Astrocyte (in vitro differentiated cells and primary cell): ENCODE measurements at places on chromosomes 5 and 9. TPM values are rescaled to one million over a fixed set of nuclear protein-coding genes. Genes with fewer than 3 reads are reported as not detected.

GRCh38 chr5:175687231-175687701, 29.4 kb downstream of the HRH2 start:
- DNase-seq, result no peak
- H3K27me3 ChIP-seq, result no peaks in the 10 kb centered on the region
- H3K4me1 ChIP-seq, result no peaks in the 10 kb centered on the region

DNA sequence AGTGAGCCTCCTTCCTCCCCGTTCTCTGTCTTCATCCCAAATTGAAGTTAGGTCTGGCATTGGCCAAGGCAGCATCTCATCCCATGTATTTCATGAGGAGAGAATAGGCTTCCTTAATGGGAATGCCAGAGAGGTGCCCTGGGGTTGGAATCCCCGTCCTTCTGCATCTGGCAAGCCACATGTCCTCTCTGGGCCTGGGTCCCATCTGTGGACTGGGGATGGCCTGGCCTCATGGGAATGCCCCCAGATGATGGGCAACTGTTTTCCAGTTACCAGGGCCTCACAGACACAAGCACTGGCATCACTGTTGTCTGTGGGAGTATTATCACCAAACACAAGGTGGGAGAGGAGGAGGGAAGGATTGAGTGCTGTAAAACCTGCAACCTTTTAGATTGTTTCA, 153.9 kb downstream of the FSTL4 start:
- no peak overlapping the region for H3K4me3 ChIP-seq
- no peak overlapping the region for H3K27ac ChIP-seq
- H3K27me3 ChIP-seq, result no peaks in the 10 kb centered on the region
- no peaks in the 10 kb centered on the region for H3K36me3 ChIP-seq
- H3K4me1 ChIP-seq, result no peaks in the 10 kb centered on the region
- no peak for DNase-seq

DNA sequence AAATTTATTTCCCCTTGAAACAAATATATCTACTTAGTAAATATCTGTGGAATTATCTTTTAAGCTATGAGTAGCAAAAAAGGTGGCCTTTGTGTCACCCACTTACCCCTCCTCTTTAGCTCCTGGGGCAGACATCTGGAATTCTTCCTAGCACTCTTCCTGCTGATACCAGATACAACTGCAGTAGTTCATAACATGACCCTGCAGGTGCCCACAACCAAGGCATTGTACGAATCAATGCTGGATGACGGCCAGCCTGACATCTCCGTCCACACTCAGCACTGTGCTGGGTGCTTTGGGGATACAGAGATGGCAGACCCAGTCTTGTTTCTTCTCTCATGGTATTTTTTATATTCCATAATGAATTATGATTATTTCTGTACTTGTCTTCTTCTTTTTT, 152.3 kb downstream of the GOLPH3 start:
- H3K4me1 ChIP-seq, result peaks cover 5% of the 10 kb centered on the region
- H3K36me3 ChIP-seq, result no peaks in the 10 kb centered on the region
- no peak overlapping the region for H3K27ac ChIP-seq
- H3K27me3 ChIP-seq, result no peaks in the 10 kb centered on the region

DNA sequence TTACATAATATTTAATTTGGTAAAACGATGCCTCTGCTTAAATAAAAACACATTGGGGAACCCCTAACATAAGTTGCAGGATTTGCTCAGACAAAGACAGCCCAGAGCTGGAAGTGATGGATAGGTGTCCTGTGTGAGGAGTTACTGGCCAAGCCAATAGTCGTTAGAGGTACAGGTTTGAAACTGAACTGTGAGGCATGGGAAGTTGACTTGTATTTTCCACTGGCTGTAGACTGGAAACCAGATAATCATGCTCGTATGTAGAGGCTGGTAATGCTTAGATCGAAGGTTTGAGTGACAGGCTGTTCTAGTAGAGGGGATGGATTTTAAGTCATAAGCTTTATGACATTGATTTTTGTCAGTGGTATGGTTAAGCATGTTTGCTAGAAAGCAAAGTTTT, 24.8 kb downstream of the TEK start:
- no peaks in the 10 kb centered on the region for H3K27me3 ChIP-seq
- no peaks in the 10 kb centered on the region for H3K36me3 ChIP-seq
- no peak for DNase-seq
- H3K4me1 ChIP-seq, result no peaks in the 10 kb centered on the region
- H3K4me3 ChIP-seq, result no peak overlapping the region
- no peak overlapping the region for H3K27ac ChIP-seq

SLC2A6 gene
- 21.1 and 24.3 TPM in 2 replicates for total RNA-seq

DNA sequence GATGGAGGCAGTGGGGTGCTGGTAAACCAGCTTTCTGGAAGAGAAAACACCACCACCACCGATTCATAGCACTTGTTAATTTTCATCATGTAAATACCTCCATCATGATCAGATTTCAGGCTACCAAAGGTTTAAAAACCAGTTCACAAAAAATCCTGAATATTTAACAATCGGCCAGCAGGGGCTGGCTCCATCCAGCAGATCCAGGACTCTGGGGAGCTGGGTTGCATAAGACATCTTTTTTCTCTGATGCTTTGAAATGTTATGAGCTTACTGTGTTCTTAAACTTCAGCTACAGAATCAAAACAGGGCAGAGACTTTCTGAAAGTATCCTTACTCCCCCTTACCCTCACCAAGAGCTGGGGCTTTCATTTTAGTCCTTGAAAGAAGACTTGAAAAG, 14.6 kb upstream of the RNF183 start:
- H3K4me1 ChIP-seq, result no peaks in the 10 kb centered on the region
- no peak overlapping the region for H3K4me3 ChIP-seq
- H3K27me3 ChIP-seq, result no peaks in the 10 kb centered on the region

- peaks cover 10% of the 10 kb centered on the region for H3K36me3 ChIP-seq
- H3K27ac ChIP-seq, result no peak overlapping the region
- H3K4me1 ChIP-seq, result peaks cover 5% of the 10 kb centered on the region
- no peaks in the 10 kb centered on the region for H3K27me3 ChIP-seq
- peak; percentile 94 for DNase-seq
- H3K4me3 ChIP-seq, result no peak overlapping the region
Observed at GRCh38 chr9:129863059-129863690, 27.9 kb downstream of the USP20 start.

DNA sequence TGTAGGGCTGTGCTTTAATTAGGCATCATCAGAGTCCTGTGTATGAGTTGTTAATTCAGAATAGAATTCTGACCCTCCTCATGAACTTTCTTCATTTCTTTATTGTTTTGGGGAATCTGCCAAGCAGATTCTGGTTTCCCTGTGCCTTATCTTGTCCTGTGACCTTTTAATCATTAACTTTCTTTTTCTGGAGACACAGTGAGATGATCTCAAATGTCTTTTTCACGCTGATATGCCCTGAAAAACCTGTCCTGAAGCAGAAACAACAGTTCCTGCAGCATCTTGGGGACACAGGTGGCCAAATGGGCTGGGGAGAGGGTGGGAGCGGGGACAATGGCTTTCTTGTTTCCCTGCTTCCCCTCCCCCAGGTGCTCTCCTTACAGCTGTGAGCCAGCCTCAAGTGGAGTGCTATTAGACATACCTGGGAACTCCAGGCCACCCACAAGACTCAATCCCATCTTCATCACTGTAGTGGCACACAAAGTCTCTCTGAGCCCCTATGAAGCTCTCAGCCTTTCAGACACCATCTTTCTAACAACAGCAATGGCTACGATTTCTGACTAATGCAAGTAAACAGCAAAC, 213.8 kb downstream of the ATP10B start:
- no peaks in the 10 kb centered on the region for H3K4me1 ChIP-seq
- no peak overlapping the region for H3K4me3 ChIP-seq
- H3K27ac ChIP-seq, result no peak overlapping the region
- no peaks in the 10 kb centered on the region for H3K36me3 ChIP-seq

LCN10 gene
- total RNA-seq, result not detected in 2 replicates

DNA sequence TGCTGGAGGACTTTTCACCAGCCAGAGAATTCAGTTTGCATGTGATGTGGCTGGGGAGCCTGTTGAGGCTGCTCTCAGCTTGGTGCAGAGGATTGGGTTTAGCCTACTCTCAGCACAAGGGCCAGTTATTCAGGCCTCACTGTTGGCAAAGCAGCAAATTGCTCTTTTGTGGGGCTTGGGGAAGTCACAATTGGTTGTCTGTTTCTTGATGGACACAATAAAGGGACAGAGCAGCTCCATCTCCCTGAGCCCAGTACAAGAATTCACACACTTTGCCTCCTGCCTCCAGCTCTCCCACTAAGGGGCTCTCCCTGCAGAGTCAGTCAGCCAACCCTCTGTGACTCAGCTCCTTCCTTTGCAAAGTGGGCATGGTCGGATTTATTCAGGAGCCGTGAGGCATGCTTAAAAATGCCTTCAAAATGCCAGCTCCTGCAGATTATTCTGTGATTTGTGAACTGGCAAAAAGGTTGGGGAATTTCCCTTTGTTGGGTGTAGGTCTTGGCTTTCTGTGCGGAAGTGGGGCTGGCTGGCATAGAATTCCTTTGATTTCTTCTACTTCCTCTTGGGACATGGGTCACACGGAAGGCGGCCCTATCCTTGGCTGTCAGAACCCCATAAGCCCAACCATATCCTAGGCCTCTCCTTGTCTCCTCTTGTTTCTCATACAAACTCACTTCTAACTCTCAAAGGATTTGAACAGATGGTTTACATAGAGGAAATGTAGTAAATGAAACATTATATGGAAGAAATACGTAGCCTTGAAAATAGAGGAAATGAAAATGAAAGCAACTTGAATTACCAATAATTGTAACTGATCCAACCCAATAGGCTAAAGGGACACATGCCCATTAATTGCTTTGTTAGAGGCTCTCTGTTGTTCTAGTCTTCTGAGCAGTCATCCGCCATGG, 118.7 kb upstream of the CD180 start:
- peak overlapping the region; percentile 5 for H3K4me3 ChIP-seq
- H3K27ac ChIP-seq, result no peak overlapping the region
- no peaks in the 10 kb centered on the region for H3K27me3 ChIP-seq
- H3K4me1 ChIP-seq, result peaks cover 10% of the 10 kb centered on the region
- no peaks in the 10 kb centered on the region for H3K36me3 ChIP-seq

GGTA1 gene
- 0.18 TPM in 1 of 2 replicates, not detected in the other for total RNA-seq

DNA sequence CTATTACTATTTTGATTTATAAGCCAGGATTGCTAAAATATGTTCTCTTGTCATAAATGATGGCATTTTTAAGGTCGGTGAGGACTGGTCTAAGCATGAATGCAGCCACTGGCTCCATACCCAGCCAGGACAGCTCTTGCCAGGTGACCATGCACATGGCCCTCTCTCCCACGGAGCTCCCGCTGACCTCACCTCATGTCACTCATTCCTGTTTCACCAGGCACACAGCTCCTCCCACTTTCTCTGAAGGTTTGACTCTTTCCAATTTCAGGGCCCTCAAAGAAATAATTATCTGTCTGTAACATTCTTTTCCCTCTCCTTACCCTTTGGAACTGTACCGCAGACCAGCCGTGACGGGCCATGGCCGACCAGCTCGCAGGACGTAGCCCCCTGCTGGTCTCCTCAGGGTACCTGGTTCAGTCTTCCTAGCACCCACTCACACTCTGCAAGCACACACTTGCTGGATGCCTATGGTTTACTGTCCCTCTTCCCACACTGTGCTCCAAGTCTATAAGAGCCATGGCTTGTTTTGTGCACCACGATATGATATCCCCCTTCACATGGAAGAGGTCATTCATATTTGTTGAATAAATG, 72.5 kb downstream of the LIFR start:
- no peaks in the 10 kb centered on the region for H3K4me1 ChIP-seq
- no peaks in the 10 kb centered on the region for H3K27me3 ChIP-seq
- no peak for DNase-seq
- no peak overlapping the region for H3K27ac ChIP-seq
- no peak overlapping the region for H3K4me3 ChIP-seq
- H3K36me3 ChIP-seq, result peaks cover 2% of the 10 kb centered on the region

PGM5 gene
- 1.3 and 1.8 TPM in 2 replicates for total RNA-seq

DNA sequence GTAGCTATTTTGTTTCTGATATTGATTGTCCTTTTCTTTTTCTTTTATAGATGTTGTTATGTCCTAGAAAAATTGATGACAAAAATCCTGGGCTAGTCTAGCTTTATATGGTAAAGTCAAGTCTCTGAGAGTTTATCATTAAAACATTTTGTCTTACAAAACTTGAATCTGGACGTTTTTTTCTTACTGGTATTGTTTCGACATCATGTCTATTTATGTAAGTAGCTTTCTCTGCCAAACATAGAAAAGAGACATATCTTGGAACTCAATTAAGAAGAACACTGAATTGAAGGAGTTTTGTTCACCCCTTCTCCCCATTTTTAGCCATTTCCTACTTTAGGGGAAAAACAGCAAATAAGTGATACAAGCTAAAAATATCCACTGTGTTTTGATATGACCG, 151.5 kb downstream of the ISOC1 start:
- no peak overlapping the region for H3K4me3 ChIP-seq
- no peaks in the 10 kb centered on the region for H3K4me1 ChIP-seq
- H3K27me3 ChIP-seq, result no peaks in the 10 kb centered on the region
- no peak for DNase-seq

ADAMTS2 gene
- 18.8 and 26.6 TPM in 2 replicates for total RNA-seq

DNA sequence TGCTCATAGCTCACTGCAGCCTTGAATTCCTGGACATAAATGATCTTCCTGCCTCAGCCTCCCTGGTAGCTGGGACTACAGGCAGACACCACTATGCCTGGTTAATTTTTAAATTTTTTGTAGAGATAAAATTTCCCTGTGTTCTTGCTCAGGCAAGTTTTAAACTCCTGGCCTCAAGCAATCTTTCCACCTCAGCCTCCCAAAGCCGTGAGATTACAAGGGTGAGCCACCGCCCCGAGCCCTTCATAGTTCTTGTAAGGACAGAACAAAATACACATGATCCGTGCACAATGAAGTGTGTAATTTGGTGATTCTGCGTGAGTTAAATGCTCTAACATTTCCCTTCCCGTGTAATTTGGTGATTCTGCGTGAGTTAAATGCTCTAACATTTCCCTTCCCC, 27.7 kb upstream of the MYO10 start:
- no peaks in the 10 kb centered on the region for H3K36me3 ChIP-seq
- no peaks in the 10 kb centered on the region for H3K27me3 ChIP-seq
- no peak for DNase-seq
- no peak overlapping the region for H3K27ac ChIP-seq
- H3K4me3 ChIP-seq, result no peak overlapping the region

DNA sequence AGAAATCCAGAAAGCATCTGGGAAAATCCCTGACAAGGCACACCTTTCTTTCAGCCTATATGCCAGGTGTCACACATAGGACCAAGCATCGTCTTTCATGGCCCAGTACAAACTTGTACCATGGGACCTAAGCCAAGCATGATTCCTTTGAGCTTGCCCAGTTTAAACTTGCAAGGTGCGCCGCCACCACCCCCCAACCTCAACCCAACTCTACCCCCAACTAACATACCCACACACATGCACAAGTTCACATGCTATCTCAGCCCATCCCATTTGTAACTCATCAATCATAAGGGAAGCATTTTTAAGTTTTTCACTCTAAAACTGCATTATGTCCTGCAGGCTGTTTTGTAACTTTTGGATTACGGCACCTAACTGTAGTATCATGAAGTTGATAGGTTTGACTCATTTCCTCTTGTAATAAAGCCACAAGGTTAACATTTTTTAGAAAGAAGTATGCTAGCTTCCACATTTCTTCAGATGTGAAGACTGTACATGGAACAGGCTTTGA, 145.9 kb upstream of the FST start:
- no peaks in the 10 kb centered on the region for H3K36me3 ChIP-seq
- H3K4me1 ChIP-seq, result peaks cover 20% of the 10 kb centered on the region
- H3K27ac ChIP-seq, result no peak overlapping the region
- H3K27me3 ChIP-seq, result no peaks in the 10 kb centered on the region
- DNase-seq, result peak; percentile 82

GRCh38 chr9:115642285-115642684, 511.3 kb upstream of the PAPPA start:
- H3K4me3 ChIP-seq, result no peak overlapping the region
- no peaks in the 10 kb centered on the region for H3K36me3 ChIP-seq
- H3K27ac ChIP-seq, result no peak overlapping the region
- no peaks in the 10 kb centered on the region for H3K27me3 ChIP-seq

GRCh38 chr9:114930056-114930812, at the start of gene TNFSF8:
TSS of gene TNFSF8 (minus strand) at chr9:114930591. CDS start at chr9:114930303, 288 bp downstream.
- no peak within 1 kb of the TSS for H3K4me3 ChIP-seq
- H3K27ac ChIP-seq, result no peak within 1 kb of the TSS
- H3K4me1 ChIP-seq, result no peaks in the 10 kb centered on the region
- peaks cover 19% of the 10 kb centered on the region for H3K27me3 ChIP-seq
- no peak for DNase-seq
- H3K36me3 ChIP-seq, result no peaks in the 10 kb centered on the region
